ENCODE measurements at places on chromosomes 5 and 9.

- DNase-seq = no peak
Observed at GRCh38 chr5:170638051-170638450, 134.2 kb downstream of the KCNIP1 start.

- no peak for DNase-seq
Observed at GRCh38 chr9:5748438-5748837, 84.5 kb downstream of the ERMP1 start.

DNA sequence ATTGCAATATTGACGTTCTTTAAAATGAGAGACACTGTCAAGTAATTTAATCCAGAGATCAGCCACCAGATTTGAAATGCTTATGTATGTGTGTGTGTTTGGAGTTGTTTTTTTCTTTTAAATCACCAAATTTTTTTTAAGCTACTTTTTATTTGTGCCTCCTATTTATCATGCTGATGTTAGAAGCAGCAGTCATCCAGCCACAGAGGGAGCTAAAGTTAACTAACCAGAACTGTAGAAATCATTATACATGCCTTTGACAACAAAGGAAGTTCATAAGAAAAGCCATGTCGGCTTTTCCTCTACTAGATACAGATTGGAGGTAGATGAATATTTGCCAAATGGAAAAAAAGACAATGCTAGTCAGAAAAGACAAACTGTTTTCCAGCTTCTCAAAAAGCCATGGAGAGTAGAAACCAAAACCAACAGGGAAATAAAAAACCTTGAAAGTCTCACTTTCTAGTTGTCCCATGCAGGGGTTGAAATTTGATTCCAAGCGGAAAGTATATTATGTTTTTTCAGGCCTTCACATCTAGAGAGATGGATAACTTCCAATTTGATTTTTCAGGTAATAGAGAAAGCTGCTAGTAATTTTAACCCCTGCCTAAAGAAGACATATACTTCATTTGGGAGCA is 4.5 kb downstream of the PURA start:
- DNase-seq = no peak

DNA sequence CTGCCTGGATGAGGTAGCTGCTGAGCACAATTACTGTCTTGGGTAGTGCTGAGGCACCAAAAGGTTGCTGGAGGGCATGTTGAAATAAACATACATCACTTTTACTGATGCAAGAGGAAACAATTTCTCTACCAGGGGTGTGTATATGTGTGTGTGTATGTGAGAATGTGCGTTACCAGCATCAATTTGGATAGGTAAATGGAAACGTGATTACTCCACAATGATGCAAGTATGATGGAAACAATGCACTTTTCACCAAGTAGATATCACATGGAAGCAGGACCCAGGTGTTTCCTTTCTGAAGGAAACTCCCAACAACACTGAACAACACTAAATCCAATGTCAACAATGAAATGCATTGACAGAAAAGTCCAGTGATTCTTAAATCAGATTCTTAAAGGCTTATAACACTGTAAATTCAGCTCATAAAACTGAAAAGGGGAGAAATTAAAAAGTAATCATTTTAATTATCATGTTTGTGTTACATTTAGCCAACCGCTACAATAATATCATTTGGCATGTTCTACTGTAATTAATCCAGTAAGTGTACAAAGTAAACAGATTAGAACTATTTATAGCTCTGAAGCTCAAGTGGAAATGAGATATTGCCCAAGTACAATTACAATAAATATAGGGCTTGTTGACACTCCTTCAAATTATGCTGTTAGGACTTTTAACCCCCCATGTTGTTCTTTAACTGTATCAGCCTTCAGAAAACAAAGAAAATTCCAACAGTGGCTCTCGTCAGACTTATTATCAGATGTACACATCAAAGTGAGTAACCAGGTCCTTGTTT is 25.3 kb downstream of the YIPF5 start:
- no peak for DNase-seq

DNA sequence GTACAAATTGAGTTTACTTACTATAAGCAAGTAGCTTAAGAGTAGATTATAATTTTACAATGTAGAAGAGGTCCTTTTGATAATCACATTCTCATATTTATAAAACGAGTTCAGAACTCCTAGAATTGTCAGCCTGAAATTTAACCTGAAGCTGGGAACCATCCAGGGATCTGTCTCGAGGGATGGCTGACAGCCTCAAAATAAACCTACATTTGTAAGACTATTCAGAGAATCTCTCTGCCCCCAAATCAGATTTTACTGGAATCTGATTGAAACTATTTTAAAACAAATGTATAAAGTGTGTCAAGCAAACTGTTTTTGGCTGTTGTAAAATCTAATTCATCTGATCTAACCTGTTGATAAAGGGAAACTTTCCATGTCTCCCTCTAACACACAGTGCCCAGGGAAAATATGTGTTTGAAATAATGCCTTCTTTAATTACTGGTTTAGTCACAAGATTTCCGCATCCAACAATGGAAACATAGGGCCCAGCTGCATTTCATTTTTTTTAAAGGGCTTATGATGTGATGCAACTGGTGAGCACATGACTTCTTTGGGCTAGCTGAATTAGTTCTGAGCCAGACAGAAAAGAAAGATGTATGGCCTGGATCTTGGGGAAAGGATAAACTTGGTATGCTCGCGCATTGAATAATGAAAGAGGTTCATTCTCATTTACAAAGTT is 30.3 kb downstream of the SLC25A46 start:
- DNase-seq = no peak

DNA sequence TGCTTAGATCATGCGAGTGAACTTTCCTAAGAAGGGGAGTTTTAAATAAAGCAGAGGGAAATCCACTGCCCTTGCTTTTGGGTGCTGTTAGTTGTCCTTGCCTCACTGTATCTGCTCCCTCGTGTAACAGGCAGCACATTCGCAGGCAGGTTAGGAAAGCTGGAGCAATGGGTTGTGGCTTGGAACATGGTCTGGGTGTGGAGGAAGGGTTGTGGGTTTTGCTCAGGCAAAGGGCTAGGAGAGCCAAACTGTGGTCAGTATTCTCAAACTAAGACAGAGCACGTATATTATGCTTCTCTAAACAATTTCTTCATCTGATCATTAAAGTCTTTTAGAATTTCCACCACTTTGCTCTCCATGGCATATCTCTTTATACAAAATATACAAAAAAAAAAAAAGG is 135.7 kb downstream of the FANCC start:
- no peak for DNase-seq

- no peak for DNase-seq
Observed at GRCh38 chr9:115939065-115939765, 214.4 kb upstream of the PAPPA start.

GRCh38 chr9:28051559-28052503 is 478.6 kb upstream of the C9orf72 start:
- DNase-seq = no peak

DNA sequence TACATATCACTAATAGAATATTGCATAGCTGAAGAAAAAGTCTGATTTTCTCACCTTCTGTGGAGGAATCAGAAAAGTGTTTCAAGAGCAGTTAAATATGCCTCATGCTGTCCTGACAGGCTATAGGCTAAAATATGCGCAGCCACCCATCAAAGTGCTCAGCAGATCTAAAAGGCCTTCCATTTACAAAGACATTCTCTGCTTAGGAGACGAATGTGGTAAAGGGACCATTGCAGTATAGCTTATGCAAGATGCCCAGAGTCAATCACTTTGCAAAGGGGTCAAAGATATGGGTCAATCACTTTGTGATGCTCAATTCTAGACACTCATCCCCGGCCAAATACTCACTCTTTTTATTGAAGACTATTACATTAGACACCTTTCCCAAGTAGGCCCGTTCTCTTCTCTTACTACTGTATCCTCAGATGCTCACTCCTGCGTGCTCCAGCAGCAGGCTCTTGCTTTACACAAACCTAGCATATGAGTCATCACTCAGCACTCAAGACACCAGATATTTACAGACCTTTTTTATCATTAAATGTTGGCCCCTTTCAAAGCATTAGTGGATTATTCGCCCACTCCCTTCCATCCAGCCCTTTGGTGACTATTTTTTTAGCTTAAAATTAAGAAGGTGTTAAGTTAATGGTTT is 568.2 kb upstream of the CDH18 start:
- DNase-seq = no peak

DNA sequence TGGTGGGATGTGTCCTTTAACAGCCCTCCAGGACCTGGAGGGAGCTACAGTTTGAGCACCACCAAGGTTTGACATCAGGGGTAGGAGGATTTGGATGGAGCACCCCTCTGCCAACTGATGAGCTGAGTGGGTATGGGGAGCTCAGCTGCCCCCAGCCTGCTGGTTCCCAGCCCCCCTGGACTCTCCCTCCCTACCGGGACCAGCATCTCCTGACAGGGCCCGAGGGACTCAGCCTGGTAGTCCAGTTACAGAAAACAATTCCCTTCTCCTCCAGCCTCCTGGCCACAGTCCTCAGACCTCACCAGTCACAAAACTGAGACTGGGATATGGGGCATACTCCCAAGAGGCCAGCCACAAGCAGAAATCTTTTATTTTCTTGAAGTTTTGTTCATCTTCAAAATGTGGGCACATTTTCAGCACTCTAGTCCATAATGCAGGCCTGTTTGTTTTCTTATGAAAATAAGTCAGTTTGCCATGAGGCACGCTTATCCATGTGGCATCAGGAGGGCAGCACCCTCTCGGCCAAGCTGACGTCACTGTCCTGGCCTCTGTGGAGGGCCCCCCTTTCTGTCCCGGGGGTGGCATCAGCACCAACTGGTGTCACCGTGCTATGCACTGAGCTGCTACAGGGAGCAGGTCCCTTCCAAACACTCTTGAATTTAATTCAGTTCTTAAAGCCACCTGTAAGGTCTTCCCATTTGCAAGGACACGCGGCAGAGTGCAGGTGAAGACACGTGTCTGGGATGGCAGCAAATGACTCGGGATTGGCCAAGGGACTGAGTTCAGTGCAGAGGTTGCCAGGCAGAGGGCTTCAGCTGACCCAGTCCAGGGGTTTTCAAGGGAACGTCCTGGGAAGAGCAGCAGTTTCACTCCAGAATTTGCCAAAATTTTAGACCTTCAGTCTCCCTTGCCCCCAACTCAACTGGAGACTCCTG is 187.6 kb downstream of the GADD45G start:
- DNase-seq = no peak

GRCh38 chr5:128551476-128551875 is 13.4 kb upstream of the FBN2 start:
- DNase-seq = no peak

DNA sequence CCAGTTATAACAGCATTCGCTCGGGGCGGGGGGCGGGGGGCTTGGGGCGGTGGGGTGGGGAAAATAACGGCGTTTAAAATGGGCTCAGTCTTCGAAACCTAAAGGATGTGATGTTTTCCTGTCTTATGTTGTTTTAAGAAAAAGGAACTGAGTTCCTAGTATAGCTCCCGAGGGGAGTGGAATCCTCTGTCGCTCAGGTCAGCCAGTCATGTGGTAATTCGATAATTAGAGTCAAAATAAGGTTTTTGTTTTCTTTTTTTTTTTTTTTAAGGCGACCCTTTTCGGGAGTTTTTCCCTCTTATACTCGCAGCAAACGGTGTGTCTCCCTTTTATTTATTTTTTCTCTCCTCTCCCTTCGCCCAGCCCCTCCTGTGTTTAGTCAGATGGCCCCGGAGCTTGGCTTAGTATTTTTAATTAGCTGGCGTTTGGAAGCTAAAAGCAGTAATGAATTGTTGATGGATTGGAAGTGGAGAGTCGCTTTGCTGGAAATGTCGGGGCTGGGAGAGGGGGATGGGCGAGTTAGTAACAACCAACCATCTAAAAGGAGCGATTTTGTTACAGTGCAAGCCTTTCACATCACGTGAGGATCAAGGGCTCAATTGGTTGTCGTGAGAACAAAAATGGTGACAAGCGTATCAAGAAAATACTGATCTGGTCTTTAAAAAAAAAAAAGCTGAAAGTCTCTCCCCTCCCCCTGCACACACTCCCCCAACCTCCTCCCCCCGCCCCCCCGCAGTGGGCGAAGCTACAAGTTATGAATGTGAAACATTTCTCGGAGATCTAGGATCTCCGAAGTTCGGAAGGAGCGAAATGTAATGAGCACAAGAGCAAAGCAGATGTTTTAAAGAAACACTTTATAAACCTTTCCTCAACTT is 714 bp upstream of the ZNF608 start:
- DNase-seq = no peak

GRCh38 chr5:119366540-119366881 is 10.7 kb downstream of the TNFAIP8 start:
- DNase-seq = no peak

DNA sequence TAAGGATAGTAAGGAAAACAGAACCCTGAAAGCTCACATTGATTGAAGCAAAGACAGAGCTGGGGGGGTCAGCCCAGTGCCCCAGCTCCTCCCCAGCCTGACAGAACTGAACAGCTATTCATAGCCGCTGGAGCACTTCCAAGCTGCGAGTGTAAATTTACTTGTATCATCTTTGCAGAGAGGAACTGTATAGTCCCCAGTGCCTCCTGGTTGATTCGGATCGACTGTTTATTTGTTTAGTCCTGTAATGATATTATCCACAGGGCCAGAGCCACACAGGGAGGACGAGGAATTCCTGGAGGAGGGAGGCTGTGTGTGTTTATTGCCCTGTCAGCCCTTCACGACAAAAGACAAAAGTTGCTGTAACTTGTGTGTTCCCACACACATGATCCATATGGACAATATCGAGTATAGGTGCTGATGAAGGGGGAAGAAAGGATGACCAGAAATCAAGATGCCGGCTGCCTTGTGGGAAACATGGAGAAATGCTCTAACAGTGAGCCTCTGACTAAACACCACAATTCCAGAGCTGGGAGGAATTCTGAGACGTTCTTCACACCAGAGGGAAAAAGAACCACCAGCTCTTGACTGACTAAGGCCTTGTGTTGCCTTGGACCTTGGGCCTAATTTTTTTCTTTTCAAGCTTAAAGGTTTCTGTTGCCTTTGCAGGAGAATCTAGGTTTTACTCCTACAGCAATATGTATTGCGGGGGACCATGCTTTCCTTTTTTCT is 31.1 kb downstream of the FOXD1 start:
- no peak for DNase-seq

DNA sequence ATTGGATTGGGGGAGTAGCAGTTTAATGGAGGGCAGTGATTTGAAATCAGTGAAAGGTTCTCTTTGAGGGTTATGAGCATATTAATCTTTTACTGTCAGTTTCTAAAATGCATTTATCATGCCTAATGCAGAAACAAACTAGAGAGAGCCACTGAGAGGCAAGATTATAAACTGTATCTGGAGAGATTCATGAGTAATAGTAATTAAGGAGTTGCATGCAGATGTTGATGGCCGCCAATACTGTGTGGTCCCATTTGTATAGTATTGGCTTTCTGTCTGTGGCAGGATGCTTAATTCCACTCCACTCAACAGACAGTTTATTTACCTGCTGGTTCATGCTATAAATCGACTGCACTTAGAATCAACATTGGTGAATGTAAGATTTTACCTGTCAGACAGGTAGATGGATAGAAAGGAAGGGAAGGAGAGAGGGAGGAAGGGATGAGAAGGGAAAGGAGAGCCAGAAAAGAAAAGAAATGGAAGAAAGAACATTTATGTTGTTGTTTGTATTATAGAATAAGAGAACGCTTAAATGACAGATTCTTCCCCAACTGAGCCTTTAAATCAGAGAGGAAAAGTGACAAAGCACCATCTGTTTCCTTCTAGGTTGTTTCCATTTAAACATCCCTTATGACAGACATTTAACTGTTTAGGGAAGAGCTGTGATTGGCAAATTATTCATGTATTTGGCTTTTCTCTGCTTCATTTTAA is 146.5 kb downstream of the PAM start:
- no peak for DNase-seq

Data from stimulated activated CD8-positive, alpha-beta memory T cell treated with anti-CD3 and anti-CD28 coated beads, Interleukin-12 subunit alpha, Interleukin-12 subunit beta, amount 100 ng/mL, for 4 hours (primary cell).